ENCODE measurements at places on chromosomes 2 and 18.

GRCh38 chr2:40243581-40244187 is 208.2 kb downstream of the SLC8A1 start:
- DNase-seq: no peak

- DNase-seq: no peak
Observed at GRCh38 chr2:159214325-159214865, 72.1 kb downstream of the WDSUB1 start.

DNA sequence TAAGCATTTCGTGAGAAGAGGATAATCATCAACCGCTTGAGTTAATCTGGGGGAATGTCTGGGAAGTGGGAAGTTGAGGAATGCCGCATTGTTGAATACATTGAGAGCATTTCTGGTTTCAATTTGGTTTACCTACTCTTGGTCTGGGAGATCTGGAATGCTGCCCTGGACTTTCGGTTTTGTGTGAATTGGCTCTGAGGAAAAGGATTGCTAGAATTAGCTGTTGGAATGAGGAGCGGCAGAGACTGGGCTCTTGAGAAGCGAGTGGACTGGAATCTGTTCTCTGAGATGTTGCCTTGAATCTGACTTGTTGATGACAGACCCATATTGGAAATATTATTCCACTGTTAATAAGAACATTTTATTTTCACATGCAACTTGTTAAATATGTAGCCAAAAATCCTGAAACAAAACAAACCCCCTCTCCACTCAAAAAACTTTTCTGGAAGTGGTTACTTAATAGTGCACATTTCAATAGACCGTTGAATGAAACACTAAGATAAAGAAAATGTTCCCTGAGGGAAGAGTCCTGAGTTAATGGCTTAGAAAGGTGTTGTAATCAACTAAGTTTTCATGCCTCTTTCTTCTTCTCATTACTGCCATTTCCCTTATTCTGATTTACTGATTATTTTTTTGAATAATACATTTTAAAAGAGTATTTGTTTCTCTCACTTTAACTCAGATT is 50.8 kb downstream of the PTPRM start:
- DNase-seq: no peak

DNA sequence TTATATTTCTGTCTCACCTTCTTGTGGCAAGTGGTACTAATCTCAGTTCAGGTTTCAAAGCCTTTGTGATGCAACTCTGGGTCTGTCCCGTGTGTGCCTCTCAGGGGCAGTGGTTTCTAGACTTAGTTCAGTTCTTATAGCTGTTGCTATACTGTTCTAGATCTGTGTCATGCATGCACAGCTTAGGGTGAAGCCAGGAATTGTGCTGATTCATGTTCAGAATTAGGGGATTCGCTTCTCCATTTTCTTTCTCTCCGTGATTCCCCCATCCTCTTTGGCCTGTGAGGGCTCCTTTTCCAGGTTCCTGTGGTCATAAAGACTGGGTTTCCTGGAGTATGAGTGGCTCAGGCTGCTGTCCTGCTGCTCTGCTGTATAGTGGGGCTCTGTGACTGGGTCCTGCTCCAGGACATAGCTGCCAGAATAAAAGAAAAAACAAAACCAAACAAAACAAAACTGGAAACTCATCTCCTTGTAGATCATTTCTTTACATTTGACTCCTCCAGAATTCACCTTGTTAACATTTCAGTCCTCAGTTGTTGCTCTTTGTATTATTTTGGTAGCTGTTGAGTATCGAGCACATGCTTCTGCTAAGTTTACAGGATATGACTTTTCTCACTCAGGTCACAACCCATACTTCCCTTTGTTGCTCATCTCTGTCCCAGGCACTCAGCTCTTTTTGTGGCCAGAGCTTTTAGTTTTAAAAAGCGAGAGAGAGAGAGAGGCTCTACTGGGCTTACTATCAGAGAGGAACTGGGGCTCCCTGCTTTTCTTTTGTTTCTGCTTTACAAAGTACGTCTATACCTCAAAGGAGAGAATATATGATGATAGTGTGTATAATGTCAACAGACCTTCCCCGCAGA is 34.2 kb downstream of the CERS6 start:
- DNase-seq: no peak
